Fibroblast of lung (primary cell): ENCODE measurements at places on chromosomes 2 and 18.

DNA sequence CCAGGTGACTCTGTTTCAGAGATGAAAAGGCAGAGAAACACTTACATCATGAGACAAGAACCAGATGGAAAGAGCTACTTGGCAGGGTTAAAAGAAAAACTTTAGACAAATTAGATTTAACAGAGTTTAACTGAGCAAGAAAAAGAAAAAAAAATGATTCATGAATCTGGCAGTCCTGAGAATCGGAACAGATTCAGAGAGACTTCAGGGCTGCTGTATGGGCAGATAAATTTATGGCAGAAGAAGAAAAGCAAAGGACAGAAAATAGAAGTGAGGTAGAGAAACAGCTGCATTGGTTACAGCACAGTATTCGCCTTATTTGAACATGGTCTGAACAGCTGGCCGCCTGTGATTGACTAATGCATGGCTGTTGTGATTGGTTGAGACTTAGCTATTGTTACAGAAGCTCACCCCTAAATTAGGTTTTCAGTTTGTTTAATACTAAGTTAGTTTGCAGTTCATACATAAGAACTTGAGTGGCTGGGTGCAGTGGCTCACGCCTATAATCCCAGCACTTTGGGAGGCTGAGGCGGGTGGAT, 43.0 kb upstream of the RHOB start:
- H3K4me1 ChIP-seq: peaks cover 6% of the 10 kb centered on the region
- no peaks in the 10 kb centered on the region for H3K27me3 ChIP-seq
- H3K36me3 ChIP-seq: no peaks in the 10 kb centered on the region
- H3K27ac ChIP-seq: no peak overlapping the region
- H3K4me3 ChIP-seq: no peak overlapping the region

DNA sequence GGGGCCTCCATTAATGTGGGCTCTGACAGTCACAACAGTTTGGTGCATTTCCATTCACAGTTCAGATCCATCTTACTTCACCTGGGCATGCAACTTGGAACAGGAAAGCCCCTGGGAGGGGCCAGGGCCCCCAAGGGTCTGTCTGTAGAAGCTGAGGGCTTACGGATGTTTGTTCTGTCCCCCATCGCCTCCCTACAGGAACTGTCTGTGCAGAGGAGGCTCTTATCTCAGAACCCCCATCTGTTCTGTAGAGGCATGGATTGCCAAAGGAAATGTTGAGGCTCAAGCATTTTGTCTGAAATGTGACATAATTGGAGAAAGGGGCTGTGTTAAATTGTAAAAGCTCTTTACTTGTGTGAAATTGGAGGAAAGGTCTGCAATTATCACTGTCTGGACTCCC, 334.3 kb downstream of the CLIP4 start:
- no peak overlapping the region for H3K27ac ChIP-seq
- no peaks in the 10 kb centered on the region for H3K27me3 ChIP-seq
- no peak for DNase-seq
- H3K4me1 ChIP-seq: no peaks in the 10 kb centered on the region
- no peak overlapping the region for H3K4me3 ChIP-seq

GRCh38 chr2:222813177-222813843, 47.5 kb upstream of the ACSL3 start:
- no peak overlapping the region for H3K27ac ChIP-seq
- DNase-seq: no peak
- no peaks in the 10 kb centered on the region for H3K4me1 ChIP-seq
- H3K36me3 ChIP-seq: no peaks in the 10 kb centered on the region

GRCh38 chr2:57881998-57882888, 164.4 kb upstream of the VRK2 start:
- peak overlapping the region; percentile 60 for H3K27ac ChIP-seq
- peaks cover 2% of the 10 kb centered on the region for H3K4me1 ChIP-seq
- no peak overlapping the region for H3K4me3 ChIP-seq
- DNase-seq: peak; percentile 52

DNA sequence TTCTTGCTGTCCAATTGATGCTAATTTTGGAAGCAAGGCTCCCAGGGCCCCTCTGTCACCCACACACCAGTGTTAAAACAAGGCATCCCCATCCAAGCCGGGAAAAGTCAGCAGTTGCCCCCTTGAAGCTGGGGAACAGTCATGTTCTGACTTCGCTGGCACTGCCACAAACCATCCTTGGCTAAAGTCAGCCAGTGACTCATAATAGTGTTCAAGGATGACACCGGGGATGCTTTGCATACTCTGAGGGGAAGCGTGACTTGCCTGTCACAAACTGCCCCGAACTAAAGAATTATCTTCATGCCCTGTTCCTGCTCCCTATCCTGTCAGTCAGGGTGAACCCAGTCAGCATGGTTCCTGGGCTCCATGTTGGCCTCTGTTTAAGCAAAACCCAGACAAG, 37.0 kb downstream of the TGFA start:
- no peaks in the 10 kb centered on the region for H3K4me1 ChIP-seq
- H3K27ac ChIP-seq: no peak overlapping the region
- peak; percentile 15 for DNase-seq
- H3K4me3 ChIP-seq: no peak overlapping the region
- H3K36me3 ChIP-seq: no peaks in the 10 kb centered on the region

- no peaks in the 10 kb centered on the region for H3K36me3 ChIP-seq
- peaks cover 2% of the 10 kb centered on the region for H3K27me3 ChIP-seq
- no peak for DNase-seq
- H3K27ac ChIP-seq: no peak overlapping the region
- no peak overlapping the region for H3K4me3 ChIP-seq
Observed at GRCh38 chr2:191530618-191531017, 147.3 kb upstream of the NABP1 start.

GRCh38 chr18:31722369-31722957, 38.1 kb upstream of the B4GALT6 start:
- H3K27ac ChIP-seq: no peak overlapping the region
- no peaks in the 10 kb centered on the region for H3K4me1 ChIP-seq
- H3K36me3 ChIP-seq: no peaks in the 10 kb centered on the region
- H3K27me3 ChIP-seq: peaks cover 8% of the 10 kb centered on the region

- DNase-seq: peak; percentile 13
- H3K27ac ChIP-seq: no peak overlapping the region
- H3K27me3 ChIP-seq: no peaks in the 10 kb centered on the region
- H3K4me1 ChIP-seq: no peaks in the 10 kb centered on the region
Observed at GRCh38 chr2:151518802-151519201, 109.1 kb downstream of the RIF1 start.

DNA sequence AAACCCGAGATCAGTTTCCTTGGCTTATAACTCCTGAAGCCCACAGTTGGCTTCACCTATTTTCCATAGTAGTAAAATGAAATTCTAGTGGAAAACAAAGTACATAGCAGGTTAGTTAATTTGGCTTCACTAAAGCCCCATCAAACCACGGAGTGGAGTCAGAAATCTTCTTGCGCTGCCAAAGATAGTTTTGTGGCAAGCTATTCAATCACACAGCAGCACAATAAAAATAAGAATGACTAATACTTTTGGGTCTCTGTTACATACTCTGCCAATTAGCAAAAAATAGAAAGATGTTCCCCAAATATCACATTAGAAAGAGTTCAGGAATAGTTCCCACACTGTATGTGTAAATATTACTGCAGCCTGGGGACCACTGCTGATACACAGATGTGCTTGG, 175.2 kb upstream of the NOL4 start:
- H3K36me3 ChIP-seq: no peaks in the 10 kb centered on the region
- no peak overlapping the region for H3K4me3 ChIP-seq
- no peak overlapping the region for H3K27ac ChIP-seq
- H3K27me3 ChIP-seq: no peaks in the 10 kb centered on the region

DNA sequence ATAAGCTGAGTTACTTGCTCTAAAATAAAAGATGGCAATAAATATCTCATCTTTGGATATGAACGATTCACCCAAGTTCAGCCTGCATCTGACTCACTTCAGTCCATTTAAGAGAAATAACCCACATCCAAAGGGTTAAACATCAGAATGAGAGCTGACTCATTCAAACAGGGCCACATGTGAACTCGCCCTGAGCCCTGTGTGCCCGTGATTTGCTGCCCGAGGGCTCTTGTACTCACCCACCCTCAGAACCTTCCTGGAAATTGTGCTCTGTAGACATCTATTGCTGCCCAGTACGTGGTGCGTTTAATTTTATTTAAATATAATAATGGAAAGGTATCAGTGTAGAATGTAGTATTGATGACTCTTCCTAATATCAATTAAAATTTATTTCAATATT, 66.9 kb upstream of the RBM44 start:
- H3K36me3 ChIP-seq: peaks cover 6% of the 10 kb centered on the region
- peaks cover 19% of the 10 kb centered on the region for H3K4me1 ChIP-seq
- H3K27ac ChIP-seq: no peak overlapping the region

- H3K27ac ChIP-seq: no peak overlapping the region
- no peaks in the 10 kb centered on the region for H3K4me1 ChIP-seq
- H3K27me3 ChIP-seq: no peaks in the 10 kb centered on the region
Observed at GRCh38 chr2:98505971-98506664, 61.5 kb downstream of the INPP4A start.

- no peaks in the 10 kb centered on the region for H3K27me3 ChIP-seq
- H3K36me3 ChIP-seq: no peaks in the 10 kb centered on the region
- no peaks in the 10 kb centered on the region for H3K4me1 ChIP-seq
- H3K4me3 ChIP-seq: no peak overlapping the region
Observed at GRCh38 chr2:30690126-30690561, 117.1 kb downstream of the CAPN13 start.

DNA sequence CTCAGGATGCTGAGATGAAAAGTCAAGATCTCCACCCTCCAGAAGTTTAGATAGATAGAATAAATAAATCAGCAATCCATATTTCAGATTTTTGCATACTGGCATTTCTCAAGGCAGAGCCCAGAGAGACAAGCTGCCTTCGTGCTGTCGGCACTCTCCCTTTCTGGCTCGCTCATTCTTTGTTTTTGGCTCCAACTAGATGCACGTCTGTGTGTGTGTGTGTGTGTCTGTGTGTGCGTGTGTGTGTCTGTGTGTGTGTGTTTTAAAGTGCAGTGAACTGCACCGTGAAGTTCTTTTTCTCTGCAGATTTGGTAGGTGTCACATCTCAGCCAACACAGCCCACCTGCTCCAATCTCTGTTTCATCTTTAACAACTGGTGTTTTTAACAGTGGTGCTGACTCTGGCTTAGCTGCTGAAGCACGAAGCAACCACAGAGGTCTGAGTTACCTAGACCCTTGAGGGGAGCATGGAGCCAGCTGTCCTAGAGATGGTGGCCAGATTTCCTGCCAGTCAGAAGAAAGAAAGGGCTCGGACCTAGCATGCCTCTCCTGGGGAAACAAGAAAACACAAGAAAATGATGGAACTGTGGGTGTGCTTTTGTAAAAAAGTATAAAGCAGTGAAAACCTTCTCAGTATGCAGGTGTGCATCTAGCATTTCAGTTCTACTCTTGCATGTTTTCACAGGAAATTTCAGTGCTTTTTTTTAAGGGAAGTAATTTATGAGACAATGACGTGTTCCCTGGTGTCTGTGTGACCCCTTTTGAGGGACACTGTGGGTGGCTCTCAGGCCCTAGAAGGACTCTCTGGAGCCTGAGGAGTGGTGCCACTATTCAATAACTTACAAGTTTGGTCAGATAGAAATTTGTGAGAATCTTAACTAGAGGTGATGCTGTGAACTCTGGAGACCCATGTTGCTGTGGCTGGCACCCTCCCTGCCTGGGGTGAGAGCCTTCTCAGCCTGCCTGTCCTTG, 364.3 kb downstream of the RNF144A start:
- no peak overlapping the region for H3K27ac ChIP-seq
- H3K4me1 ChIP-seq: no peaks in the 10 kb centered on the region
- DNase-seq: no peak

GRCh38 chr18:12911929-12912703, 28.1 kb upstream of the PTPN2 start:
- no peak for DNase-seq
- no peak overlapping the region for H3K27ac ChIP-seq
- peaks cover 2% of the 10 kb centered on the region for H3K4me1 ChIP-seq
- H3K36me3 ChIP-seq: no peaks in the 10 kb centered on the region
- no peaks in the 10 kb centered on the region for H3K27me3 ChIP-seq
- no peak overlapping the region for H3K4me3 ChIP-seq

DNA sequence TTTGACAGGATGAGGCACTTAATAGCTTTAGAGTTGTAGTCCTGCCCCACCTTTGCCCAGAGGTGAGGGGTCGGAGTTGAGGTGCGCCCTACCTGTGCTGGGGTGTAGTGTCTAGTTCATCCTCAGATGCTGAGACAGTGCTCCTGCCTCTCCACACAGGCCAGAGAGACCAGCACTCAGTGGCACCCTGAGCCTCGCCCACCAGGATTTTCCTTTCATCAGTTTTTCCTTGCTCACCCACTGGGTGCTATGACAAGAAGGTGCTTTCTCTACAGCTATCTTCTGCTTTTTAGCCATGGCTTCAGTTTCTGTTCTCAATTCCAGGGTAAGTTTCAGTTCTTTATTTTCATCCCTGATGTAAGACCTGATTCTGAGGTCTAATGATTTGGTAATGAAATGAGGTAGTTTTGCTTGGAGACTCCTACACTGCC, 16.8 kb upstream of the TMEM131 start:
- H3K4me3 ChIP-seq: no peak overlapping the region
- H3K27me3 ChIP-seq: no peaks in the 10 kb centered on the region
- no peak overlapping the region for H3K27ac ChIP-seq

- no peaks in the 10 kb centered on the region for H3K27me3 ChIP-seq
- no peak overlapping the region for H3K4me3 ChIP-seq
- H3K36me3 ChIP-seq: no peaks in the 10 kb centered on the region
- no peaks in the 10 kb centered on the region for H3K4me1 ChIP-seq
- H3K27ac ChIP-seq: no peak overlapping the region
Observed at GRCh38 chr2:224257156-224257555, 144.8 kb downstream of the FAM124B start.

DNA sequence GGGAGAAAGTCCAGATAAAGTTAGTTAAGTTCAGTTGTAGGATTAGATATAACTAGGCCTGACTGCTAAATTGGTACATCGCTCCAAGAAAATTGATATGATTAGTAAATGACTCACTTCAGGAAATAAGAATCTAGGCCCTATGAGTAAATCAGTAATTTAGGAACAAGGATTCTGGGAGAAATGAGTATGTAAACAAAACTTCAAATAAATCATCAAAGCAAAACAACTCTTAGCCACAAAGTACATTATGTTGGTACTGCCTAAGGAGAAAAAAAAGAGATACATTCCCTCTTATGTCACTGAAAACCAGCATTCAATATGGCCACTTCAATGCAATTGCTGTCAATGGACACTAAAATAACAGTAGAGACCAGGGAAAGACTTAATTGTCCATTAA, 529.1 kb downstream of the ZNF804A start:
- H3K4me1 ChIP-seq: no peaks in the 10 kb centered on the region
- no peak overlapping the region for H3K27ac ChIP-seq
- peak; percentile 7 for DNase-seq
- no peaks in the 10 kb centered on the region for H3K27me3 ChIP-seq
- no peaks in the 10 kb centered on the region for H3K36me3 ChIP-seq

- DNase-seq: no peak
- no peak overlapping the region for H3K4me3 ChIP-seq
- no peaks in the 10 kb centered on the region for H3K27me3 ChIP-seq
- H3K4me1 ChIP-seq: no peaks in the 10 kb centered on the region
- no peaks in the 10 kb centered on the region for H3K36me3 ChIP-seq
- H3K27ac ChIP-seq: no peak overlapping the region
Observed at GRCh38 chr2:190486037-190486623, 48.4 kb downstream of the NEMP2 start.

- H3K4me1 ChIP-seq: no peaks in the 10 kb centered on the region
- H3K27me3 ChIP-seq: no peaks in the 10 kb centered on the region
- H3K36me3 ChIP-seq: no peaks in the 10 kb centered on the region
- H3K27ac ChIP-seq: no peak overlapping the region
Observed at GRCh38 chr2:197369933-197370320, 59.3 kb upstream of the ANKRD44 start.
